ENCODE measurements at places on chromosomes 11 and 22.

- DNase-seq: no peak
Observed at GRCh38 chr11:105092256-105093239, 47.0 kb downstream of the CARD18 start.

DNA sequence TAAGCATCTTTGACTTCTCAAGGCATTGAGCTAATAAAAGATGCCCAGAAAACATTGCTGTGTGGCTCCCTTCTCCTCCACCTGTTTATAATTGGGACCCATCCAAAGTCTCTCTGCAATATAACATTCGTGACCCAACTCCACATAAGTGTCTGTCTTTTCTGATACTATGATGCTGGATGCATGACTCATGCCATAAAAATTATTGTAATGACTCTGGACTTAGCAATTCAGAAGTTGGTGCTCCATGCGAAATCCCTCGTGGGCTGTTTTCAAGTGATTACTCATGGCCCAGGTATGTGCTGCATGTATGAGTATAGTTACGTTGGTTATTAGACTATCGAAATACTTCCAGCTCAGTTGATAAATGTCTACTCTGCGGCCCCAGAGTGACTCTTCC is 11.7 kb downstream of the FJX1 start:
- no peak for DNase-seq

DNA sequence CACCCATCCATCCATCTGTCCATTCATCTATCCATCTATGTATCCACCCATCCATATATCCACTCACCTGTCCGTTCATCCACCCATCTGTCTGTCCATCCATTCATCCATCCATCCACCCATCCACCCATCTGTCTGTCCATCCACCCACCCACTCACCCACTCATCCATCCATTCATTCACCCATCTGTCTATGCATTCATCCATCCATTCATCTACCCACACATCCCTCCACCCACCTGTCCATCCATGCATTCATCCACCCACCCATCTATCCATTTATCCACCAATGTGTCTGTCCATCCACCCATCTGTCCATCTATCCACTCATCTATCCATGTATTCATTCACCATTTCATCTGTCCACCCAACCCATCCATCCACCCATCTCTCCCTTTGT is 33.3 kb downstream of the NADSYN1 start:
- DNase-seq: no peak

- no peak for DNase-seq
Observed at GRCh38 chr11:4704790-4705334, 278 bp downstream of the MMP26 start.

DNA sequence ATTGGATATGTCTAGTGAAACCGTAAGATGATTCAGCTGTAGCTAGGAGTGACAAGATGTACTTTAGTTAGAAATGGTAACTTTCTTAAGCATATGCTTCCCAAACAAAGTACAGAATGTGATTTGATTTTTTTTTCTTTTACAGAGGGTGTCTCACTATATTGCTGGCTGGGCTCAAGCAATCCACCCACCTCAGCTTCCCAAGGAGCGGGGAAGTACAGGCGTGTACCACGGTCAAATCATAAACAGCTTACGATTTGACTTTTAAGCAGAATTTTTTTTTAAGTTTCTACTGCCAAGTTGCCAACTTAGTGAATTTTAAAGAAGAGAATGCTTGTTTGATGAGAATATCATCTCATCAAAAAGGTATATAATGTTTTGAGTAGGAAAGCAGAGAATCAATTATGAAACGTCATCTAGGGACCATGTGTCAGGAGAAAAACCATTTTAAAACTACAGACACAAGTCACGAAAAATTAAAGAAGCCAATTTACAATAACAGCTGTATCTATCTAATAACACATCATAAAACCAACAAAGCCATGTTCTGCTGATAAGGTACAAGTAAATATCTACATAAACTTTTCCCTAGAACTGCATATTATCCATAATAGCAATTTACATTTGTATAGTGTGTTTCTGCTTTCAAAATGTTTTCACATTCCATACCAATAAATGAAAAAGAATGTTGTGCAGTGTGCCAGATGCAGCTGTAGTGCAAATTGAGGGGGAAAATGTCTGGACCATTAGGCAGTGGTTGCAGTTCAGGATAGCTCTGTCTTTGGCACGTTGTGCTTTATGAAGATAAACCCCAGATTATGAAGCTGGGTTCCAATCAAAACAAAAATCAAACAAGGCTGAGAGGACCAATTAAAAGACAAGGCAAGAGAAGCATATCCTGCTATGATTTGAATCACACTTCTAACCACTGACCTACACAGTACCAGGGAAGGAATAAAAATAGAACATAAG is 33.7 kb upstream of the USP47 start:
- no peak for DNase-seq

Measured in right renal pelvis (tissue), 4 donors.